ENCODE measurements at places on chromosomes 16 and 17.

GRCh38 chr17:73201215-73202069, 8.6 kb downstream of the COG1 start:
- no peak for DNase-seq

DNA sequence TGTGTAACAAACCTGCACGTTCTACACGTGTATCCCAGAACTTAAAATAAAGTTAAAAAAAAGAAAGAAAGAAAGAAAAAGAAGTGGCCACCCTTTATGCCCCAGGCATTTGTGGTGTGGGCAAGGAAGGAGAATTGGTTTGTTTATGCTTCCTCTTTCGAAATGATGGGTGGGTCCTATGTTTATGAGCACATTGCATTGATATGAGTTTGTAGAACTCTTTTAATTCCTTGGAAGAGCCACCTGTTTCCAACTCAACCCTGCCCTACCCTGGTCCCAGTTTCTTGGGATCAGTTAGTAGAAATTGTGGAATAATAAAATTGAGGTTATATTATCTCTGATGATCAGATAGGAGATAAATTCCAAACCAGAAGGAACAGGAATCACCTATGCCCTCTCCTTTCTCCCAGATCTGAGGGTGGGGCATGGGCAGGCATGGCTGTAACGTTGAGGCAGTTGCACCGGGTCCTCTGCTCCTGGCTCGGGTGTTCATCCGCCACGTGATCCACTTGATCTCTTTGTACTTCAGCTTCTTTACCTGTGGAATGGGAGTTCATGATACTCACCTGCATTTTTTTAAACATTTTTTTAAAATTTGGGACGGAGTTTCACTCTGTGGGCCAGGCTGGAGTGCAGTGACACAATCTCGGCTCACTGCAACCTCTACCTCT, 15.9 kb downstream of the CHAD start:
- DNase-seq: no peak

DNA sequence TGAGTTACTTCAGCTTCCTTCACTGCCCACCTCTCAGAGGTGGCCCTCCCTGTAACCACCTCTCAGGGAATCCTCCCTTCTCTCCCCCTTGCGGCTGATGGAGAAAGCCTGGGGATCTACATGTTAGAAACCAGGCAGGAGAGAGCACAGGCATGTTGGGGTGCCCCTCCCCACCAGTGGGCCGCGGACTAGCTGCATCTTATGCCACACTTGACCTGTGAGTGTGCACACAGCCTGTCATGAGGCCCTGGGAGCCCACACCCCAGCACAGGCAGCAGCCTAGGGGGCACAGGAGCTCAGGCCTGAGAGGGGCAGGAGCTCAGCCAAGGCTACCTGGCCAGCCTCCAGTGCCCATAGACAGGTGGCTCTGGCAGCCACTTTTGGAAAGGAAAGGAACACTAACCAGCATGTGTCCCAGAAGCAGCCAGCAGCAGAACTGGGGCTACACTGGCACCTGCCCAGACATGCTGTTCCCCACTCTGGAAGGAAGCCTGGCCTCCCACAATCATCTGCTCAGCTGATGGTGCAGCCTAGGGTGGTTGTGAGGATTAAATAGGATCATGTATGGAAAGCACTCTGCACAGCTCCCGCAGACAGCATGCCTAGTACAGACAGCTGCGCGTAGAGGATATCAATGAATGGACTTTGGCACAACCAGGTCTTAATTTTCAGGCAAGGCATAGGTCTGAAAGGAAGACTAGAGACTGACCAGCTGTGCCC, 60.5 kb downstream of the TMEM132E start:
- no peak for DNase-seq

- DNase-seq: no peak
Observed at GRCh38 chr16:65634833-65635232, 513.0 kb upstream of the CDH11 start.

- no peak for DNase-seq
Observed at GRCh38 chr17:40068584-40068916, 5.8 kb downstream of the THRA start.

- DNase-seq: no peak
Observed at GRCh38 chr16:2786826-2787151, 571 bp downstream of the PRSS33 start.

GRCh38 chr17:19876529-19877161, 8.9 kb upstream of the ULK2 start:
- no peak for DNase-seq

GRCh38 chr17:32575852-32576251, 89.1 kb downstream of the CDK5R1 start:
- no peak for DNase-seq

- no peak for DNase-seq
Observed at GRCh38 chr16:64541621-64542020, 580.2 kb downstream of the CDH11 start.

DNA sequence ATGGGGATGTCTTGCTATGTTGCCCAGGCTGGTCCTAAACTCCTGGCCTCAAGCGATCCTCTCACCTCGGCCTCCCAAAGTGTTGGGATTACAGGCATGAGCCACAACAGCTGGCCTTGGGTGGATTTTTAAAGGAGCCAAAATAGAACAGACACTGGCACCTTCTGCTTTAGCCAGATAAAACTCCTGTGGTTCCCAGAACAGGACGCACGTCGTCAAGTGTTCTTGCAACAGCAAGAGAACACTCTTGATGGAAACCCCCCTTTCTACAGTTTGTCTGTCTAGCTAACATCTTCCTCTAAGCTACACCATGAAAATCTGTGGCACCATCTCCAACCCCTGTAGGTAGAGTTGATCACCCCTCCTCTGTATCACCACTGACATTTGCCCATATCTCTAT, 122.6 kb downstream of the NPIPB5 start:
- DNase-seq: no peak

DNA sequence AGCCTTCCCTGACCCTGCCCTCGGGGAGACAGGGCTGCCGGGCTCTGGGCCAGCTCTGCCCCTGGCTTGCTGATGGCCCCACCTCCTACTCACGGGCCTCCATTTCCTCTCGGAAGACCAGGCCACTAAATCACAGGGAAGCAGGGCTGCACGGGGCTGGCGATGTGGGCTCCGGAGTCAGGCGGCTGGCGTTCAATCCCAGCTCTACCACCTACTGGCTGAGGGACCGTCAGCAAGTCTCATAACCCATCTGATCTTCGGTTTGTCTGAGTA, 113.4 kb downstream of the AMFR start:
- DNase-seq: no peak

DNA sequence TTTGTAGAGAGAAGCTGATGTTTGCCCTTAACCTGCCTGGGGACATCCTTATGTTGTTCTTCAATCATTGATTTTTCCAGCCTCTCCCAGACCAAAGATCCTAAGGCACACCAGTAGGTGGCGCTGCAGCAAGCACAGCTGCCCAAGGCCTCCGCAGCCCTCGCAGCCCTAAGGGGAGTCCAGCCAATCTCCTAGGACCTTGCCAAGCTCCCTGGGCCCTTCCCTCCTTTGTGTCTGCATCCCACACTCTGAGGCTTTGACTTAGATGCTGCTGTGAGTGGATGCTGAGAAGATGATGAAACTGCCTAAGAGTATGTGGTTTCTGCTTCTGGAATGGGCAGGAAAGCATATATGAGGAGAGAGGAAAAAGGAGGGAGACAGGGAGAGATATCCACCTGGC, 47.1 kb downstream of the SPACA3 start:
- DNase-seq: no peak

All from vagina (tissue), 2 donors.